ENCODE measurements at places on chromosomes 6 and 20. TPM values are rescaled to one million over a fixed set of nuclear protein-coding genes. Genes with fewer than 3 reads are reported as not detected.

Gene BACH2
- 9.5 TPM for polyA plus RNA-seq

DNA sequence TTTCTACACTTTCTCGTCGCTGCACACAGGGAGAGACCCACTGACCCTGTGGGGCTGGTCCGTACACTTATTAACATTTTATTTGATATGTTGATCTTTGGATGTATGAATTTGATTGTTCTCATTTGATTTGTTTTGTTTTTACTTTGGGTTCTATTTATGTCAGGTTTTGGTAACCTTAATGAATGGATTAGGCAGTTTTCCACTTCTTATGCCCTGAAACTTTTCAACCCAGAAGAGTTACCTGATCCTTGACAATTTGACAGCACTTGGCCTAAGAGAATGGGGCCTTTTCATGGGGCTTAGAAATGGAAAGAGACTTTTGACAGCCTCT is 23.6 kb downstream of the GPX6 start:
- no peak for DNase-seq

GRCh38 chr20:47350181-47350550 is 6.3 kb downstream of the ZMYND8 start:
- no peak for DNase-seq

- no peak for DNase-seq
Measured at GRCh38 chr6:65638047-65638831, 68.8 kb downstream of the EYS start.

GRCh38 chr20:44471481-44471882 is 4.2 kb upstream of the TTPAL start:
- DNase-seq = no peak

Gene DZANK1
- 8.1 TPM for polyA plus RNA-seq

GRCh38 chr6:56101141-56101553 is 146.2 kb downstream of the COL21A1 start:
- DNase-seq = no peak

GRCh38 chr6:137746264-137746663 is 120.8 kb upstream of the TNFAIP3 start:
- DNase-seq = no peak

Gene NTSR1
- polyA plus RNA-seq = 1.6 TPM

- no peak for DNase-seq
Measured at GRCh38 chr6:82251942-82252341, 4.4 kb upstream of the IBTK start.

Gene HRH3
- not detected for polyA plus RNA-seq

Gene SLC22A3
- polyA plus RNA-seq = 3.9 TPM

Gene ZC2HC1B
- not detected for polyA plus RNA-seq

DNA sequence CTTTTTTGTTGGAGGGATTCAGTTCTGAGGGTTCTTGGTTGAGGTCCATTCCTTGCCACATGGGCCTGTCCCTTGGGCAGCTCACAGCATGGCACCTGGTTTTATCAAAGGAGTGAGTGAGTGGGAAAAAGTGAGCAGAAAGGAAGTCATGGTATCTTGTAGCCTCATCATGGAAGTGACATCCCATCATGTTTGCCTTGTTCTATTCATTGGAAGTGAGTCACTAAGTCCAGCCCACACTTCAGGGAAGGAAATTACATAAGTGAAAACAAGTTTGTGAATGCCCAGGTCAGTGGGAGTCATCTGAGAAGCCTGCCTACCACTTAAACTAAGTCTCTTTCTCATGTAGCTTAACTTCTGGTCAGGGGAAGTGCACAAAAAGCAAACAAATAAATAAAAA is 32.8 kb upstream of the ZNFX1 start:
- DNase-seq = no peak

- no peak for DNase-seq
Measured at GRCh38 chr6:135030056-135030473, 24.6 kb downstream of the HBS1L start.

DNA sequence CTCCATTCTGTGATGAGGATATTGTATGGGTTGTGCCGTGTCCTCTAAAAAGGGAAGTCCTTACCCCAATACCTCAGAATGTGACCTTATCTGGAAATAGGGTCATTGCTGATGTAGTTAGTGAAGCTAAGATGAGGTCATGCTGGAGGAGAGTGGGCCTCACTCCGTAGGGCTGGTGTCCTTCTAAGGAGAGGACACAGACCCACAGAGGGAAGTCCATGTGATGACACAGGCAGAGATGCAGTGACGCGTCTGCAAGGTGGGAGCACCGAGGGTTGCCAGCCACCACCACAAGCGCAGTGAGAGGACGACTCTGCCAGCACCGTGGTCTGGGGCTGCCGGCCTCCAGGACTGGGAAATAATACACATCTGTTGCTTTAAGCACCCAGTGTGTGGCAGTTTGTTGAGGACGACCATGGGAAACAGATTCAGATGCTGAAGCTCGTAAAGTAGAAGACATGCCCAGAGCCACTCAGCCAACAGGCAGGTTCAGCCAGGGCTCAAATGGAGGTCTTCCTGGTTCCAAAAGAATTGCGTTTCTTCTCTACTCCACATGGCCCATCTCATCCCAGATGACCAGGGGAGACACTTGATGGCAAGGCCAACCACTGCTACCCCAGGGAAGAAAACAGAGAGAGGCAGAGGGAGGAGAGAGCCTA is 59.2 kb upstream of the DUSP22 start:
- no peak for DNase-seq

DNA sequence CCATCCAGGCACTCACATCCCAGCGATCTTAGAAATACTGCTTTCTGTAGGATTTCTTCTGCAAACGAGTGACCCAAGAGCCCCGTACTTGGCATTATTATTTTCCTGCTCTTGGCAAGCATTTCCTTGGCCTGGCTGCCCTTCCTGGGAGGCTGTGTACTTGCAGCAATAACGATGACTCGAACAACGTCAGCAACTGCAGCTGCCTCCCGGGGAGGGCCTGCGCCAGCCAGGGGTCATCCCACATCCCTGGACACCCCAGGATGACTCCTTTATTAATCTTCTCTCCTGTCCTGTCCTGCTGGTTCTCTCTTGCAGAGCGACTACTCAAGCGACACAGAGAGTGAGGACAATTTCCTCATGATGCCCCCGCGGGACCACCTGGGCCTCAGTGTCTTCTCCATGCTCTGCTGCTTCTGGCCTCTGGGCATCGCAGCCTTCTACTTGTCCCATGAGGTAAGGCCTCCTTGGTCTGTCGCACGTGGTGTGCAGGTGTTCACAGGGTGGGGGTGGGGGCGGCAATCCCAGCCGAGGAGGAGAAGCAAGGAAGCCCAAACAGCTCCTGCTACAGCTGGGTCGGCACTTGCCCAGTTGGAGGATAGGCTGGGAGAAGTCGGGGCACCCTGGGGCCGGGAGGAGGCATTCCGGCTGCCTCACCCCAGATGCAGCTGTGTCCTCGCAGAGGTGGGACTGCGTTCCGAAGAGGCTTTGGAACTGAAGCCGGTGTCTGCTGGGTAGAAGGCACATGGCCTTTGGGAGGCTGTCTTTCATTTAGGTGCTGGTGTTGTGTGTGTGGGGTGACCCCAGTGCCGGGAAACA is 115.3 kb downstream of the SYNDIG1 start:
- no peak for DNase-seq

DNA sequence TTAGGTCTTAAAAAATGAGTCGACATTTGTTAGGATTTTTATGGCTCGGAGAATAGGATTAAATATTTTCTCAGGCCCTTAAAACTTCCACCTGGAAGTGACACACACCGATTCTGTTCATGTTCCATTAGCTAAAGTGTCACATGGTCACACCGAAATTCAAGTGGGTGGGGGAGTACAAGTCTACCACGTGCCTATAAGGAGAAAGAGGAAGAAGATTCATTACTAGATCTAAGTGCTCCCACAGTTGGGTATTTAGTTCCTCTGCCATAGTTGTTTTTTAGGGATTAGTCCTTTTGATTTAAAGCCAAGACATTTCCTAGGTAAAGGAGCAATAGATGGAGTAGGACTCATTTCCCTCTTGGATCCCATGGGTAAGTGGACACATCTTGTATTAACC is 4.9 kb upstream of the TOX2 start:
- DNase-seq = no peak

Gene AURKA
- polyA plus RNA-seq = 15.0 TPM

Gene HCRTR2
- 0.17 TPM for polyA plus RNA-seq

DNA sequence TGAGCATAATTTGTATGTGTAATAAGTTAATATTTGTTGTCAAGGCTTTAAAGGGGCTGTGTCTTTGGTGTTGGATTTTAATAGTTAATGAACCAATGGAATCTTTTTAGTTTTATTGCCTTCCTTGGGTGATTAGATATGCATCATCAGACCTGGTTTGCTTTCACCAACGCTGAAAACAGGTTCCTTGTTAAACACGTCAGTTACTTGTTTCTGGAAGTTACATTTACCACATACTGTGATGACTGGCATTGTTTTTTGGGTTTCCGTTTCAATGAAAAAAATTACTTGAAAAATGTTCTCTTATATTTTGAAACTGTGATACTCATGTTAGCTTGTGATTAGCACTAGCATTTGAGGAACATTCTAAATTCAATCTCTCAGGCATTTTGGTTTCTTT is 58.6 kb upstream of the RNF144B start:
- DNase-seq = no peak

Gene SPEF1
- polyA plus RNA-seq = 1.2 TPM

- DNase-seq = no peak
Measured at GRCh38 chr20:11060423-11061185, 386.8 kb upstream of the JAG1 start.

Gene EPHA7
- 42.6 TPM for polyA plus RNA-seq

DNA sequence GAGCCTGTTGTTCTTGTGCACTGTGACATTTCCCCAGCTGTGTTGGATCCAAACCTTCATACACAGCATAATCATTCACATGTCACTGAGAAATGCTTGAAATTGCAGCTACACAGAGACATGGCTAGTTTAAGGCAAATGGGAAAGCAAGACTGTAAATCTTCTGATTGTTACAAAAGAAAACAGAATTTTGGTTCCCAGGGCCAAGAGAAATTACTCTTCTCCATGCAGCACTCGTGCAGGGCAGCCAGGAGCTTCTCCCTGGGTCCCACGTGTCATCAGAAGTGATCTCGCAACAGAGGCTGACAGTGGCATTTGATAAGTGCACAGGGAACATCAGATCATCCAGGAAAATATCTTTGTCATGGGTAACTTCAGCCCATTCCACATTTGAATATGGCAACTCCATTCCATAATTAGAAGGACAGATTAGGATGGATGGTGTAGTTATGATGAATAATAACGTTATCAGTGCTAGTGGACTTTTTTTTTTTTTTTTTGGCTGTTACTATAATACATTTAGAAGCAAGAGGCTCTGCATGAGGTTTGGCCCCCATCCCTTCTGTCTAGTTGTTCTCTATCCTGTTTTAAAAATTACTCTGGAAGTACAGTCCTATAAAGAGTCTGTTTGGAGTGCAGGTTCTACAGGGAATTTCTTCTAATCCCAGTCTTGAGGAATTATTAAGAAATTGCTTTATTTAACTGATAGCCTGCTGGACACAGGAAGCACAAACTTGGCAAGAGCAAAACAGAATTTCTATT is 571.0 kb upstream of the NOX3 start:
- DNase-seq = no peak

GRCh38 chr6:26411751-26412150 is 9.7 kb downstream of the BTN3A1 start:
- DNase-seq = no peak

DNA sequence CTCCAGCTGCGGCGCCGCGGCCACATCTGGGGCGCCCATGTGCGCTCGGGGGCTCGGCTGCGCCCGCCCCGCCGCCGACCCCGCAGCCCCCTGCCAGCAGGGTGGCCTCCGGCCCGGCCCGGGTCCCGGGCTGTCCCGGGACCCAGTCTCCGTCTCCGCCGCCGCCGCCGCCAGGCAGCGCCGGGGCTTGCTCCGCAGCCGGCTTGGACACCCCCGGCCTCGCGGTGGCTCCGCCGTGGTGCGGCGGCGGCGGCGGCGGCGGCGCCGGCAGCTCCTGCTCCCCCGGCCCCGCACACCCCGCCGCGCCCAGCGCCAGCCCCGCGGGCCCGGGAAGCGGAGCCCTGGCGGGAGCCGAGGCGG is 219 bp downstream of the ISM1 start:
- no peak for DNase-seq

DNA sequence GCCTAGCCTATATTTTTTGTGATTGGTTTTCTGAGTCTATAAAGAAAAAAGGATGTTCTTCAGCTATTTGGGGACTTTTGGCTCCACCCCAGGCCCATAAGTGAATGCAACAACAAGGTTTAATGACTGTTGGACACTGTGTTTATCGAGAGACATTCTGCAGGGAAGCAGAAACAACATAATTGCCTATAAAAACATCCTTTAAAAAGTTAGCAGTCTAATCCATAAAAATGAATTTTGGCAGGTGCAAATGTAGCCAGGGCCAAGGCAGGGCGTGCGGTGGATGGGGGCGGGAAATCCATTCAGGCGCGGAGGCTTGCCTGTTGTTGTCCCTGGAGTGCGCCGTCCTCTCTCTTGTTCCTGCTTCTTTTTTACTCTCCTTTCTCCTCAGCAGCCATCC is 99.3 kb downstream of the PAX1 start:
- no peak for DNase-seq

DNA sequence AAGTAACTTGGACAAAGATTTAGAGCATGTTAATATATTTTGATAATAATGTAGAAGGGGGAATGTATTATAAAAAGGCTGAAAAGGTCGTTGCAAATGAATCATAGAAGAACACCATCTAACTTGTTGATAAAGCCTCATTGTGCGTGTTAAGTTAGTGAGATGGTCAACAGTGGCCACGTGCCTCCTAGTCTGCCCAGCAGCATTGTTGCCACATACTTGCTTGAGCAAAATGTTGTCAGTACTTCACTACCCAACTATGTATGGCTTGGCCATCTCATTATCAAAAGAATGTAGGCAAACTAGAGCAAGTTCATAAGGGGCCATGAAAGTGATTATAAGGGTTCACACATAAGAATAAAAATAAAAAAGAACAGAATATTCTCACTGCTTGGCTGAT is 84.6 kb downstream of the PHACTR1 start:
- no peak for DNase-seq

GRCh38 chr20:25539742-25540672 is 45.3 kb downstream of the NINL start:
- DNase-seq = no peak

Gene PNPLA1
- 2.7 TPM for polyA plus RNA-seq

Gene TRIM10
- polyA plus RNA-seq = 0.40 TPM

- no peak for DNase-seq
Measured at GRCh38 chr6:166005401-166005943, 162.2 kb downstream of the TBXT start.

Gene FNDC1
- polyA plus RNA-seq = 6.8 TPM

Gene VSX1
- polyA plus RNA-seq = not detected

Gene SLC17A2
- 0.38 TPM for polyA plus RNA-seq

- DNase-seq = no peak
Measured at GRCh38 chr20:62820208-62820961, 3.5 kb downstream of the COL9A3 start.

Measured in left renal cortex interstitium (tissue), 4 donors.